ENCODE measurements at places on chromosomes 6 and 20.

GRCh38 chr6:135054226-135054568 lies 425 bp downstream of the HBS1L start:
- DNase-seq, result no peak

DNA sequence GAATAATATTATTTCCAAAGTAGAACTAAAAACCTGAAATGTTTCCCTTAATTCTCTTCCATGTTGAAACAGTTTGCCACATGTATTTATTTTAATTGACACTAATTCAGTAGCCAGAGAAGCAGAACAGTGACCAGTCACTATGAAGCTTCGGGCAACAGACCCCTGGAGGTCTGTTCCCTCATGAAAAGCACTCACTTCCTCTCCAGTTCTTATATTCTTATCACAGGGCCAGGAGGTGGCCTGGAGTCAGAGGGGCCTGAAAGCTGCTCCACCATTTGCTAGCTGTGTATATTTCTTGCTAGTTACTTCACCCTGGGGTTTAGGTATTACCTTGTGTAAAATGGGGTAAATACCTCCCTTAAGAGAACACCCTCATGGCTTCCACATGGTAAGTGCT lies 49.1 kb downstream of the MAP7 start:
- DNase-seq, result no peak

DNA sequence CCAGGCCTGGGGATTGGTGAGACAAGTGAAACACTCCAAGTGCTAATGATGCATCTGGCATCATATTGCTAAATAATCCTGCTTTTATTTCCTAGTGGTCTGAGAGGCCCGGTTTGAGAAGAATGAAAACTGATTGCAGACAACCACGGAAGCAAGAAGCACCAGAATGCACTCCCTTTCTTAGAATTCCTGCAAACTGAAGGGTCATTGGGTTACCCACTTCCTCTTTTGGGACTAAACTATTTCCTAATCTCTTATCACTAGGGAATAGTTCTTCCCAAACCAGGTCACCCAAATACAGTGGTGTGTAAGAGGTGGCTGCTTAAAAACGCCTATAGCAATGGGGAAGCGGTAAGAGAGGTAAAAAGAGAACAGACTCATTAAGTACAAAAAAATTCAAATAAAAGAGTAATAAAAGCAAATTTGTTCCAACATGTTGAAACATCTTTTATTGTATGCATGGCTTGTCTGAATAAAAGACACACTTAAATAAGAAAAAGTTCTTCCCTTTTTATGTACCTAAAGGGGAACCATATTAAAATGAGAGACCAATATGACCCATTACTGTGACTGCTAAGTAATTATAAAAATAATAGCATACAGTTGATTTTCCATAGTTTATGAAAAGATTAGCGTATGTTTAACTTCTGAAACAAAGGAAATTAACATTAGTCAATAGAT lies 125.8 kb downstream of the MYB start:
- DNase-seq, result no peak

GRCh38 chr6:45513213-45513618 lies 135.5 kb upstream of the SUPT3H start:
- DNase-seq, result no peak

DNA sequence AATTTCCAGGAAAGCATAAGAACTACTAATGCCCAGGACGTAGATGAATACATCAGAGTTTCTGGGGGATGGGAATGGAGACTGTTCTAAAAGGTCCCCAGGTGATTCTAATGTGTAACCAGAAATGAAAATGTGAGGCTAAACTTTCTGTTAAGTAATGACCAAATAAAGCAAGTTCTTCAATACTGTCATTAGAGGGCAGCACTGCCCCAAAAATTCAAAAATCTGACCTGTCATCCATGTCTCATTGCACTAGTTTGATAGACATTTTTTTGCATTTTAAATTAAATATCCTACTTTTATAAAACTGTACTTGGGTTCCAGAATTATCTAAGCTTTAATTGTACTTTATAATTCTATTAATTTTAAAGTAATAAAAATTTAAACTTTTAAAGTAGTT lies 94.9 kb downstream of the RFX6 start:
- no peak for DNase-seq

DNA sequence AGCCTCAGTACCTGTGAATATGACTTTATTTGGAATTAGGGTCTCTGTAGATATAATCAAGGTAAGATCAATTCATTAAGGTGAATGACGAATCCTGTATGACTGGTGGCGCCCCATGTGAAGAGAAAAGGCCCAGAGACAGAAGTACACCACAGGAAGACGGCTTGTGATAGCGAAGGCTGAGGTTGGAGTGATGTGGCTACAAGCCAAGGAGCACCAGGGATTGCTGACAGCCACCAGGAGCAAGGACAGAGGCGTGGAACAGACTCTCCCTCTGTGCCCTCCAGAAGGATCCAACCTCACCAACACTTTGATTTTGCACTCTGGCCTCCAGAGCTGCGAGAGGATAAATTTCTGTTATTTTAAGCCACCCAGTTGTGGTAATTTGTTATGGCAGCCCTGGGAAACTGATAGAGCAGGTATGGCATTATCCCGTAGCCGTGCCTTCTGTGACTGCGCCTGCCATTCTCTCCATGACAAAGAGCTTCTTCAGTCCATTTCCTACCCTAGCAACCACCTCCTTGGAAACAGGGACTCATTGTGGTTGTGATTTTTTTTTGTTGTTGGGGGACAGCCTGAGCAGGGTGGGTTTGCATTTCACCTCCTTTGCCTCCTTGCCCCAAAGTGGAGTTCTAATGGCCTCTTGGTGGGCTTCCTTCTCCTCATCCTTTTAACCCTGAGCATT lies 29.6 kb downstream of the PTK7 start:
- DNase-seq, result no peak

- no peak for DNase-seq
Measured at GRCh38 chr20:57188056-57188455, 78.4 kb downstream of the BMP7 start.

GRCh38 chr6:91608428-91608827 lies 1021.6 kb upstream of the MAP3K7 start:
- no peak for DNase-seq

- no peak for DNase-seq
Measured at GRCh38 chr20:25088267-25088666, 6.3 kb upstream of the VSX1 start.

DNA sequence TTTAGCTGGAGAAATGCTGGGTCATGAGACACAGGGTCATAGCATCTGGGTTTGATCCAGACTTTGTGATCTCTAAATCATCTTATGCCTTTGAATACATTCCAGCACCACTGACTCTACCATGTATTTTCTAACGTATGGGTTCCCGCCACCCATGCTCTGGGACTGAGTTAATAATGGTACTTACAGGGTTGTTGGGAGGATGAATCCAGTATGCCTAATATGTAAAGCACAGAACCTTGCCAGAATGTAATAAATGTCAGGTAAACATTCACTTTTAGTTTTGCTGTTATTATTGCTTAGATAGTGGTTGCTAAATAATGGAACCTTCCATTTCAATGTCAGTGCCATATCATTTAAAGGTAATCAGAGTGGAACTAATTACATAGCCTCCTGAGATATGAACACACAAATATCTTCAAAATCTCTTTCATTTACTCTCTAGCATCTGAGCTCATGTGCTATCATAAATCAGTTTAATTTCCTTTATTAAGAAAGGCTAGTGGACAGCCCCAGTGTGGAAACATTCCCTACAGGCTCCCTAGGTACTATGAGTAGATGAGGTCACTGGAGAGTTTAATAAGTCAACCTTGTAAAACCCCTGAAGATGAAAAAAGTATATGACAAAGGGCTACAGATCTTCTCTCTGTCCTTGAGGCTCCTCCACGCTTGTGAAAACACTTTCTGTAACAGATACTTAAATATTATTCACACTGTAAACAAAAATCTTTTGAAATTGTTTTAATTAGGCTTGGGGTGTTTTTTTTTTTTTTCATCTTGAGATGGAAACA lies 226.6 kb downstream of the ALDH8A1 start:
- DNase-seq, result no peak

GRCh38 chr20:47489448-47489872 lies 12.2 kb upstream of the NCOA3 start:
- DNase-seq, result peak; percentile 56

DNA sequence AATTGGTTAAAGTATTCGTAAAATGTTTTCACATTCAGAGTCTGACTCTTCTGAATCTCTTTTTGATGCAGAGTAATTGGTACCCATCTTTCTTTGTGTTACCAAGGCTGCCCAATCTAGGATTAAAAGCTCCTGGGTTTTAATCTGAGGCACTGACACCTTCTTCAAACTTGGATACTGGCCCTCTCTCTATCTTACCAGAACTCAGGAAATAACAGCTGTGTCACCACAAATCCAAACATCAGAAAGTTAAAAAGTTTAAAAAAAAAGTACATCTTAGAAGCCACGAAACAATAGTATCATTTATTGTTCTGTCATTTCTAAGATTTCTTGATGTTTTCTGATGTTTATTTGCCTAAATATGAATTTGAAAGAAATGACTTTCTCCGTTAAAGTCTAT lies 255.5 kb upstream of the RUNX2 start:
- no peak for DNase-seq

DNA sequence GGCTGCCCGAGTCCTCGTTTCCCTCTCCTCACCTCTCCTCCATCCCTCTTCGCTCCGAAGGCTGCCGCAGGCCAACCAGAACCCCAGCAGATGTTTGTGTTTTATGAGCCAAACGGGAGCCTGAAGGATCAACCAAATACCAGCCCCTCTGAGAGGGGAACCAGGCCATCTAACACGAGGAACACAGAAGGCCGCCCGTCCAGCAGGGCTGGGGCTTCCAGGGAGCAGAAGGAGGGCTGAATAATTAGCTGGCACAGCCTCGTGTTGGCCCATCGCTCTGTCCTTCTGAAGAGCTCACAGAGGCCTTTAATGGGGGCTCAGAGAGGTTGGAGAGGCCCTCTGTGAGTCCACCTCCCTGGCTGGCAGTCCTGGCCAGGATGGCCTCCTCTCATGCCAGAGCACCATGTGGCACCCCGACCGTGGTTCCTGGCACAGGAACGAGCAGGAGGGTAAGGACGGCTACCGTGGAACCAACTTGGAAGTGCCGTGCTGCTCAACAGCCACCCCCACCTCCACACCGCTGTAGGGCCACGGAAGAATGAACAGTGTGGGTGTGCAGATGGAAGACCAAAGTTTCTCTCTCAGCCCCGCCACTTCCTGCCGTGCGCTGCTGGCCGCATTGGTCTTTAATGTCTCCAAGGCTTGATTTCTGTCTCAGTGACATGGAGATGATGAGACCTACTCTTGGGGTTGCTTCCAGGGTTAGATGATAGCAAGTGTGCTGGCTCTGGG lies 155.2 kb downstream of the SCML4 start:
- peak; percentile 42 for DNase-seq

DNA sequence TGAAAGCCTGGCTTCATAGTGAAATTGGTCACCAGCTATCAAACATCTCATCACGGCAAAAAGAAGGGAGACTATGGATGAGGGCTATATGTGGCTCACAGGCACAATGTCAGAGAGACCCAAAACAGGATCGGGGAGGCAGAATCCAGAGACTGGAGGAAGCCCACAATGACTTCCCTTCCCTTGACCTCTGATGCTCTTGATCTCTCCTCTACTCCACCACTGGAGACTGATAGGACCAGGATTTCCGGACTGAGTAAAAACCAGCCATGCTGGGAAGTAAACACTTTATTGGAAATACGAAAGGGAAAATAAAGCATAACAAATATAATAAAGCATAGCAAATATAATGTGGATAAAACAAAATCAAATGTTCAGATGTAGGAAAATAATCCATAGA lies 597.3 kb downstream of the UTRN start:
- no peak for DNase-seq

DNA sequence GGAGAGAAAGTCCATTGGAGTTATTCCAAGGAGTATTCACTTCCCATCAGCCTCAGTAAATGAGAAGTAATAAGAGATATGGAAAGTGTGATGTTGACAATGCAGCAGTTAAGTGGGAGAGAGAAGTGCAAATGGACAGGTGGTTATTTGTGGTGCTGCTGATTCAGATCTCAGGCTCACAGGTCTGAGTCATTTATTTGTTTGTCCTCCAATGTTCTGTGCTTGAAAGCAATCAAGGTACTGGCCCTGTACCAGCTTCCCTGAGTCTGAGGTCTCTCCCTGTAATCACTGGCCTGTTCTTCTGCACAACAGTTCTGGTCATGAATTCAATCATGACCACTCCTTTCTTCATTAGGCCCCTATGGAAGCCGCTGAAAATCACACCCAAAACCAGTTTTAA lies 827.7 kb downstream of the MAFB start:
- no peak for DNase-seq

DNA sequence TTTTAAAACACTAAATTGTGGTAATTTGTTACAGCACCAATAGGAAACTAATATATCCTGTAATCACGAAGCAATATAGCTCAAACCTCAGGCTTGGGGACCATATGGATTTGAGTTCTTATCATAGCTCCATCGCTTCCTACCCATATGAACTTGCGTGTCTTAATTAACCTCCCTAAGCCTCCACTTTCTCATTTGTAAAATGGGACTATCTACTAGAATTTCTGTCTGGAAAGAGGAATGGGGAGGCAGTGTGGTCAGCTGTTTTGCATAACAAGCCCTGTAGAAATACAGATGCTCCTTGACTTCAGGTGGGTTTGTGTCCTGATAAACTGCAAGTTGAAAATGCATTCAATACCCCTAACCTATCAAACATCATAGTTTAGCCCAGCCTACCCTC lies 17.1 kb downstream of the HLA-DOB start:
- DNase-seq, result no peak

DNA sequence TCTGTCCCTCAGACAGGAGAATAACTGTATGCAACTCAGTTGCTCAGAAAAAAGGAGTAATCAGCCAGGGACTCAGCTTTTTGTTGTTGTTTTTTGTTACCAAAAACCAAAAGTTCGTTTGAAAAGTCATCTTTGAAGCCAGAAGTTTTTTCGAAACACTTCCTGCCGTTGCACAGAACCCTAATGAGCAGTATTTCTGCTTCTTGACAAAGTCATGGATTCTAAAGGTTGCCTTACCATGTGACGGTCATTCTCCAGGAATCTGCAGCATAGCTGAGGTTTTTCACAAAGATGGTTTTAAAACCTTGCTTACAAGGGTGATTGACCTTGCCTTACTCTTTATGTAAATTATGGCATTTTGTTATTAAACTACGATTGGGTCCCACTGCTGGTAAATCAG lies 1.9 kb downstream of the RAB32 start:
- no peak for DNase-seq

- no peak for DNase-seq
Measured at GRCh38 chr6:56386717-56387116, 139.3 kb upstream of the COL21A1 start.

- DNase-seq, result no peak
Measured at GRCh38 chr6:74742793-74743508, 462.9 kb downstream of the COL12A1 start.

GRCh38 chr6:159080217-159080976 lies 35.6 kb upstream of the TAGAP start:
- DNase-seq, result no peak

Data from CD4-positive, alpha-beta T cell treated with Interleukin-6 for 4 hours (primary cell).